ENCODE measurements at places on chromosomes 5 and 9. TPM values are rescaled to one million over a fixed set of nuclear protein-coding genes. Genes with fewer than 3 reads are reported as not detected.
A peak's percentile ranks its signal among the peaks of the same experiment; 100 is the strongest.

DNA sequence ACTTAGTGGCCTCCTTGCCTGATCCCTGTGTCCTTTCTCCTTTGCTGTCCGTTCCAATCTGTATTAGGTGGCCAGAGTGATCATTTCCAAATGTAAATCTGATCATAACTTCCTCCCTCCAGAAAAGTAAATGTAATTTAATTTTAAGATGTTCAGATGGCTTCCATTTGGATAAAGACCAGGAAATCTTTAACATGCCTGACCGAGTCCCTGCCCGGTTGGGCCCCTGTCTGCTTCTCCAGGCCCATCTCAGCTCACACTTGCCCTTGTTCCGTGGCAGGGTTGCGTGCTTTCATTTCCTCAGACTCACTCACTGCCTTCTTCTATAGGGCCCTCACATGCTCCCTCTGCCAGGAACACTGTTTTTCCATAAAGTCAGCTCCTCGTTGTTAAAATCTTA, 7.6 kb downstream of the MAP3K1 start:
- H3K4me3 ChIP-seq: no peak overlapping the region
- no peaks in the 10 kb centered on the region for H3K27me3 ChIP-seq
- peaks cover 8% of the 10 kb centered on the region for H3K4me1 ChIP-seq

DNA sequence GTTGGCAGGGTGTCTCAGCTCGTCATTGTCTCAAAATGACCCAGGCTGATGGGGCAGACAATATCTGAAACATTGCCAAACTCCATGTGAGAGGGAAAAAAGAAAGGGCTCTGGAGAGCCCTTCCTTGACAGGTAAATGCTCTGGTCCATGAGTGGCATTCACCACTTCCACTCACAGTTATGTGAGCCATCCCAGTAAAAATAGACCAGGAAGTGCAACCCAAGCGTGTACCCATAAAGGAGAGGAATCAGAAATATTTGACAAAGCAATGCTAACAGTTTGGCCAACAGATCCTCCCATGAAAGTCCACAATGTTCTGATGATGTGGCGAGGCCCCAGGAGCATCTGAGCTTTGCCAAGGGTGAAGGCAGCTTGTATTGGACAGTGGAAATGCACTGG, 49.4 kb downstream of the ASTN2 start:
- H3K4me1 ChIP-seq: no peaks in the 10 kb centered on the region
- no peak overlapping the region for H3K4me3 ChIP-seq
- H3K27me3 ChIP-seq: no peaks in the 10 kb centered on the region
- DNase-seq: no peak
- peaks cover 2% of the 10 kb centered on the region for H3K36me3 ChIP-seq
- no peak overlapping the region for H3K27ac ChIP-seq

- H3K27ac ChIP-seq: no peak overlapping the region
- H3K36me3 ChIP-seq: no peaks in the 10 kb centered on the region
- DNase-seq: peak; percentile 35
- no peaks in the 10 kb centered on the region for H3K4me1 ChIP-seq
- H3K27me3 ChIP-seq: no peaks in the 10 kb centered on the region
Observed at GRCh38 chr5:35852084-35852734, 4.5 kb upstream of the IL7R start.

GRCh38 chr5:36125868-36126267, 25.8 kb downstream of the LMBRD2 start:
- no peaks in the 10 kb centered on the region for H3K4me1 ChIP-seq
- no peak overlapping the region for H3K27ac ChIP-seq
- H3K27me3 ChIP-seq: no peaks in the 10 kb centered on the region

GRCh38 chr5:72075461-72075860, 31.8 kb upstream of the MAP1B start:
- no peak for DNase-seq
- H3K4me3 ChIP-seq: no peak overlapping the region
- peaks cover 4% of the 10 kb centered on the region for H3K4me1 ChIP-seq

MGAT1 gene
- total RNA-seq: 72.7 TPM

ERAP2 gene
- not detected for total RNA-seq
